CD8-positive, alpha-beta memory T cell (primary cell): ENCODE measurements at places on chromosomes 3 and 15. TPM values are rescaled to one million over a fixed set of nuclear protein-coding genes. Genes with fewer than 3 reads are reported as not detected.

DNA sequence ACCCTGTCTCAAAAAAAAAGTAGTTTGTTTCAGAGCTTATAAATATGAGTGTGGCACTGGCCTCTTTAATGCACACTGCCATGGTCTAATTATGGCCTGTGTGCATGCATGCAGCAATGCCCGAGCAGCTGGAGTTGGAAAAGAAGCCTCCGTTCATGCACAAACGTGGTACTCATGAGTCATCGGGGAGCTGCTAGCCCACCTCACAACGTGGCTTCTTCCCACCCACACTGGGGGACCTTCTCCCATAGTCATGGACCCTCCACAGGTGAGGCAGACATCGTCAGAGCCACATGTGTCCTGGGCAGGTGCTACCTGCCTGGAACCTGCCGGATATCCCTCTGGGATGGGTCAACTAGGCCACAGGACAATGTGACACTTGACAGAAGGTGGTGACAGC lies 66.7 kb downstream of the ATP10A start:
- H3K4me3 ChIP-seq: no peak overlapping the region
- H3K4me1 ChIP-seq: peaks cover 16% of the 10 kb centered on the region
- H3K27ac ChIP-seq: no peak overlapping the region

DNA sequence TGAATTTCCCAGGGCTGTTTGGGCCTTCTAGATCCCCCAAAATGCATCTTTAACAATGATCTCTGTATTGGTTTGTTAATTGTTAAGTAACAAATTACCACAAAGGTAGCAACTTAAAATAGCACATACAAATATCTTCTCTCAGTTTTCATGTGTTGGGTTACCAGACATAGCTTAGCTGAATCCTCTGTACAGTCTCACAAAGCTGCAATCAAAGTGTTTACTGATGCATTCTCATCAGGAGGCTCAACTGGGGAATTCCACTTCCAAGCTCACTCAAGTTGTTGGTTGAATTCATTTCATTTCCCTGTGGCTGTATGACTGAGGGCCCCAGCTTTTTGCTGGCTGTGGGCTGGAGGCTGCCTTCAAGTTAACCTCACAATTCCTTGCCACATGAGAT lies 297.6 kb downstream of the RPLP1 start:
- H3K4me3 ChIP-seq: no peak overlapping the region
- no peak for DNase-seq
- no peak overlapping the region for H3K27ac ChIP-seq
- H3K27me3 ChIP-seq: no peaks in the 10 kb centered on the region
- no peaks in the 10 kb centered on the region for H3K36me3 ChIP-seq
- H3K4me1 ChIP-seq: peaks cover 28% of the 10 kb centered on the region

DNA sequence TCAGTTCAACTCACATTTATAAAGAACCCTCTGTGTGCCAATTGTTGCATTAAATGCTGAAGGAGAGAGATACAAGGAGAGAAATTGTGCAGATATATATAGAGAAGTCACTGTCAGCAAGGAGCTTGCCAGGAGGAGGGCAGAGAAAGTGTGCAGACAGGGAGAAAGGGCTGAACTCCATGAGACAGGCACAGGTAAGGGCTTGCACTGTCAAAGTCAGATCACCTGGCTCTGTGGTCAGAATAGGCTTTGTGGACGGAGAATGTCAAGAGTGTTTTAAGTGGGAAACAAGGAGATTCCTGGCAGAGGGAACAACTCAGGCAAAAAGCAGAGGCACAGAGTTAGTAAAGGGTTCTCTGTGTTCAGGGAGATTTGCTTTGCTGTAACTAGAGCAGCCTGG lies 303.0 kb upstream of the TPRG1 start:
- H3K27ac ChIP-seq: no peak overlapping the region
- no peaks in the 10 kb centered on the region for H3K27me3 ChIP-seq
- no peaks in the 10 kb centered on the region for H3K36me3 ChIP-seq
- no peaks in the 10 kb centered on the region for H3K4me1 ChIP-seq

Gene SIN3A
- 16.0 TPM for polyA plus RNA-seq

DNA sequence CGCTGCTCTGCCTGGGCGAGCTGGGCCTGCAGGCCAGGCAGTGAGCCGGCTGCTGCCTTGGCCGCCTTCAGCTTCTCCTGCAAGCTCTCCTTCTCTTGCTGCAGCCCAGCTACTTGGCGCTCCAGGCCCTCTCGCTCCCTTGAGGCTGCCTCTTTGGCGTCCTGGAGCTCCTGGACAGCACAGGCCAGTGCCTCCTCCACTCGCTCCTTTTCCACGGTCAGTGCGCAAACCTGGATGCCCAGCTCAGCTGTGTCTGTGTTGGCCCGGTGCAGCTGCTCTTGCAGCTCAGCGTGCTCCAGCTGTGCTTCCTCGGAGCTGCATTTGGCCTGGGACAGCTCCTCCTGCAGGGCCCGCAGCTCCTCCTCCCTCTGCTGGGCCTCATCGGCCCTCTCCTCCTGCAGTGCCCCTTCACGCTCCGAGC lies 23.1 kb downstream of the CXCR6 start:
- peaks cover 82% of the 10 kb centered on the region for H3K4me1 ChIP-seq
- H3K27me3 ChIP-seq: no peaks in the 10 kb centered on the region
- no peak overlapping the region for H3K4me3 ChIP-seq
- no peak for DNase-seq

DNA sequence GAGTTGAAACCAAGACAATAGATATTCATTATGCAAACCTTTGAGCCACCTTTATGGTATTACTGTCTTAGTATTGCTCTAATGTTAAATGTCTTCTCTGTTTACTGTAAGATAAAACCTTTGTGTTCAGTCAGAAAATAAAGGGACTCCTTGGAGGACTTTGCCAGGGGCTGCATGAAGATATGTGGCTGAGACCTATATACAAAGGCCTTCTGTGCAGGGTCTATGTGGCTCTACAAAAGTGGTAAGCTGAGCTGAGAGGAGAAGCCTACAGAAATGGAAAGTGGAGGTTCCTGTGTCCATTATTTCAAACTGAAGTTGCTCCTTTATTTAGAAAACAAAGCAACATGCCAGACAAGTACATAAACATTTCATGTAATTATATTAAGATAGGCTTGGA lies 131.5 kb downstream of the FNDC3B start:
- no peak overlapping the region for H3K27ac ChIP-seq
- H3K4me3 ChIP-seq: no peak overlapping the region
- DNase-seq: no peak
- H3K4me1 ChIP-seq: no peaks in the 10 kb centered on the region
- H3K36me3 ChIP-seq: no peaks in the 10 kb centered on the region

DNA sequence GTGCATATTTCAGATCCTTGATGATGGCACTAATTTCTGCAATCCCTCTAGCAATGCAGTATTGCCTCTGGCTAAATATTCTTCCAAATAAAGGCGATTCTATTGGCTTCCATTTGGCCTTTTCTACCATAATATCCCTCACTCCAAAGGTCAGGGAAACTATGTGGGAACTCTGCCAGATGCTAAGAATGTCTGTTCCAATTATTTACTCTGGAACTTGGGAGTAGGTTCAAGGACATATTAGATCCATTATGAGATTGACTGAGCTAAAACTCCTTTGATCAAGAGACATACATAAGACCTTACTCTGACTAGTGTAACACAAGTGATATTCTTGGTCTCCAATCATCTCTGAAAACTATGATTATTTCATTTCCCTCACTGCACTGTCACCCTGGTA lies 674.5 kb upstream of the NECTIN3 start:
- H3K4me1 ChIP-seq: no peaks in the 10 kb centered on the region
- no peak for DNase-seq
- no peak overlapping the region for H3K4me3 ChIP-seq
- H3K27ac ChIP-seq: no peak overlapping the region

DNA sequence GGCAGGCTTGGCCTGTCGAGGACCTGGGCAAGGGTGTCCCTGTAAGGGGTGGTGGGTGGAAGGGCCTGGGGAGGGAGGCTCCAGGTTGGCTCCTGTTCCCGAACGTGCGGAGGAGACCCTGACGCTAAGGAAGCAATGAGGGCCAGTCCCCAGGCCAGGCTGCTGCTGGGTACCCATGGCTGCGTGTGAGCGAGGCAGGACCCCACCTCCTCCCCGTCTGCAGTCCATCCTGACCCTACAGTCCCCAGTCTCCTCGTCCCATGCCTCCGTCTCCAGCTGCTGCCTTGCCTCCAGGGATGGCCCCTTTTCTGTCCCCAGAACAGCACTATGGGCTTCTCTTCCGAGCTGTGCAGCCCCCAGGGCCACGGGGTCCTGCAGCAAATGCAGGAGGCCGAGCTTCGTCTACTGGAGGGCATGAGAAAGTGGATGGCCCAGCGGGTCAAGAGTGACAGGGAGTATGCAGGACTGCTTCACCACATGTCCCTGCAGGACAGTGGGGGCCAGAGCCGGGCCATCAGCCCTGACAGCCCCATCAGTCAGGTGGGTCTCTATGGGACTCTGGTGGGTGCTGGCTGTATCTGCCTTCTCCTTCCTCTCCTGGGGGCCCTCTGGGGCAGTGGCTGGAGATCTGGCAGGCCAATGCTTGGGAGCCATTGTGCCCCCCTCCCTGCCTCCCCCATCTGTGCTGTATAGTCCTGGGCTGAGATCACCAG lies 571 bp downstream of the FES start:
- no peak overlapping the region for H3K27ac ChIP-seq
- DNase-seq: no peak
- no peak overlapping the region for H3K4me3 ChIP-seq
- no peaks in the 10 kb centered on the region for H3K36me3 ChIP-seq

Gene CSPG4
- polyA plus RNA-seq: not detected

Gene GOLGA8R
- polyA plus RNA-seq: not detected

GRCh38 chr3:90015688-90016356 lies 908.4 kb downstream of the EPHA3 start:
- H3K27ac ChIP-seq: no peak overlapping the region
- no peak for DNase-seq
- no peaks in the 10 kb centered on the region for H3K4me1 ChIP-seq
- H3K4me3 ChIP-seq: no peak overlapping the region

Gene RNF111
- polyA plus RNA-seq: 14.8 TPM

GRCh38 chr3:32484436-32484835 lies 18.2 kb downstream of the CMTM6 start:
- H3K4me3 ChIP-seq: no peak overlapping the region
- peaks cover 4% of the 10 kb centered on the region for H3K36me3 ChIP-seq
- no peak overlapping the region for H3K27ac ChIP-seq
- no peaks in the 10 kb centered on the region for H3K27me3 ChIP-seq

DNA sequence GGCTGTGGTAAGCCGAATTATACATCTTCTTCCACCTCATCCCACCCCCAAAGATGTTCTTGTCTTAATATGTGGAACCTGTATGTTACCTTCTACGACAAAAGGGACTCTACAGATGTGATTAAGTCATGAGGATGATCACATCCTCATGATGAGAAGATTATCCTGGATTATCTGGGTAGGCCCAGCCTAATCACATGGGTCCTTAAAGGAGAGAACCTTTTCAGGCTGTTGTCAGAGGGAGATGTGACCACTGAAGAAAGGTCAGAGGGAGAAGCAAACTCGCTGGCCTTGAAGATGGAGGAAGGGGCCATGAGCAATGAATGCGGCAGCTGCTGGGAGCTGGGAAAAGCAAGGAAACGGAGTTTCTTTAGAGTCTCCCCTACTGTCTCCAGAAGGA lies 12.9 kb upstream of the SCG3 start:
- H3K36me3 ChIP-seq: no peaks in the 10 kb centered on the region
- no peaks in the 10 kb centered on the region for H3K27me3 ChIP-seq
- no peaks in the 10 kb centered on the region for H3K4me1 ChIP-seq
- no peak overlapping the region for H3K4me3 ChIP-seq
- H3K27ac ChIP-seq: no peak overlapping the region

- H3K4me1 ChIP-seq: no peaks in the 10 kb centered on the region
- H3K27ac ChIP-seq: no peak overlapping the region
- H3K4me3 ChIP-seq: no peak overlapping the region
- no peaks in the 10 kb centered on the region for H3K36me3 ChIP-seq
- no peaks in the 10 kb centered on the region for H3K27me3 ChIP-seq
Observed at GRCh38 chr3:184725176-184725719, 13.4 kb upstream of the MAGEF1 start.

Gene TLR9
- polyA plus RNA-seq: 0.16 TPM

Gene GP9
- polyA plus RNA-seq: not detected

DNA sequence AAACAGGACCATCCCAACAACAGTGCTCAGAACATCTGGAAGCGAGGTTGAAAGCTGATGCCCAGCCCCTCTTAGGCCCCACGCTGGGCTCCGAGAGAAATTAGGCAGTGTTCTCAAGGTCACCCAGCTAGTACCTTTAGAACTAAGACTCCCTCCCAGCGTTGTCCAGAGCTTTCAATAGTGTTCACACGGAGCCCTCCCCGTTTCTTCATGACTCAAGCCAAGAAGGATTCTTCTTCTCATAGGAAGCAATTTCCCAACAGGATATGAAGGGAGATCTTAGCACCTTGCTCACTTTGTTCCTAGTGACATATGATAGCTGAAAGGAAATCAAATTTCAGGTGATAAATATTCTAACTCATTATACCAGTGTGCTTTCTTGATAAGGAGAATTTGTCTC lies 244.2 kb upstream of the ST8SIA2 start:
- H3K4me3 ChIP-seq: no peak overlapping the region
- H3K27ac ChIP-seq: no peak overlapping the region
- no peaks in the 10 kb centered on the region for H3K27me3 ChIP-seq
- no peaks in the 10 kb centered on the region for H3K4me1 ChIP-seq
- no peaks in the 10 kb centered on the region for H3K36me3 ChIP-seq

GRCh38 chr15:70855764-70856163 lies 1.8 kb upstream of the LARP6 start:
- H3K36me3 ChIP-seq: no peaks in the 10 kb centered on the region
- H3K4me3 ChIP-seq: no peak overlapping the region
- DNase-seq: no peak
- H3K4me1 ChIP-seq: no peaks in the 10 kb centered on the region
- peaks cover 7% of the 10 kb centered on the region for H3K27me3 ChIP-seq

Gene CHRM5
- polyA plus RNA-seq: not detected

Gene MUC13
- not detected for polyA plus RNA-seq

DNA sequence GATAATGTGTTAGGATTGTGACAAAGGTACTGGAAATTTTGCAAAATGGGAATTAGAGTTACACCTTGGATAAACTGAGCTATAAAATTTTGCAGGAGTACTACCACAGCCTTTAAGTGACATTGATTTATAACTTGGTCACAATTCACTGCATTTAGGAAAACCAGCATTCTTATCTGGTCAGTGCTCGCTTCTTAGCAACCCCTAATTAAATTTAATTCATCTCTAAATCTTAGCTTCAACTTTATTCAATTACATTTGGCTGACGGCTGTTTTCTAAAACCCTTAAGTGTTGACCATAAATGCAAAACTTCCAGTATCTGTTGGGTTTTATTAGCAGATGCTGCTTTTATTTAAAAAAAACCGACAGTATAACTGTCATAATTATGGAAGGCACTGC lies 31.3 kb downstream of the TFRC start:
- no peak overlapping the region for H3K27ac ChIP-seq
- no peak for DNase-seq
- H3K4me1 ChIP-seq: no peaks in the 10 kb centered on the region
- peaks cover 42% of the 10 kb centered on the region for H3K36me3 ChIP-seq

Gene NEO1
- 3.9 TPM for polyA plus RNA-seq

DNA sequence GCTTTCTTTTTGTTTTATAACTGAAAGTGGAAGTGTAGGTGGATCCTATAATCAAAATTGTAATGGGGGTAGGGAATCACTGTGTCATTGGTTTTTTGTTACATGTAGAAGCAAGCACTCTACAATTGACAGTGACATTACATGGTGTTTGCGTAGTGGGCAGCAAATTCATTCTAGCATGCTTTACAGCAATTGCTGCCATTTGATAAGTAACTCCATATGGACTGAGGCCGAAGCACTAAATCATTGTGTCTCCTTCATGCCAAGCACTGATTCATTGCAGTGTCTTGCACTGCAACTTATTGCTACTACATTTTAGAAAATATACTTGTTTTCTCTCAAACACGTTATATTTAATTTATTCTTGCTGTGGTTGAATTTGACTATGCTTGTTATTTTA lies 933.9 kb downstream of the NSUN3 start:
- H3K36me3 ChIP-seq: no peaks in the 10 kb centered on the region
- no peaks in the 10 kb centered on the region for H3K4me1 ChIP-seq
- no peaks in the 10 kb centered on the region for H3K27me3 ChIP-seq
- H3K4me3 ChIP-seq: no peak overlapping the region
- no peak overlapping the region for H3K27ac ChIP-seq

Gene SHF
- polyA plus RNA-seq: 1.5 TPM

Gene CLDN16
- polyA plus RNA-seq: not detected

Gene PARP14
- 16.6 TPM for polyA plus RNA-seq
